ENCODE measurements at places on chromosomes 5 and 9. TPM values are rescaled to one million over a fixed set of nuclear protein-coding genes. Genes with fewer than 3 reads are reported as not detected.

Gene FAM219A
- 0.61 TPM for polyA plus RNA-seq

DNA sequence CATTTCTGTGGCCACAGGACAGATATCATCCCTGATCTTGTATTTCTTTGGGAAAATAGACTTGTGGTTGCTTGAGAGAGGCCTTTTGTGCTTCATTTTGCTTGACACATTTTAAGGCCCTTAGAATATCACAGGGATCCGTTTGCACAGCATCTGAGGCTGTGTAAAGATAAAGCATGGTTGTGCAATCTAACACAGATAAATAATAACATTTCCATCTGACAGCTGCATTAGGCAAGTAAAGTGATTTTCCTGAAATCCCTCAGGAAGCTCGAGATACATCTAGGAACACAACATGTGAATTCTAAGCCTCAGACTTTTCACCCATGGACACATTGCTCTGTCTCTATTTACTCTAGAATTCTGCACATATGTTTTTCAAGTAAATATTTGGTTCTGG, 212.8 kb upstream of the ADAMTSL1 start:
- DNase-seq, result no peak

- DNase-seq, result no peak
These were observed 188.4 kb downstream of the C9orf50 start for GRCh38 chr9:129432297-129433154.

Gene BSPRY
- polyA plus RNA-seq, result not detected

Measured in CD14-positive monocyte (primary cell).